NCI-H510A treated with DMSO at 0.1 percent for 48 hours (cell line): ENCODE measurements at places on chromosomes 4 and X.
A peak's percentile ranks its signal among the peaks of the same experiment; 100 is the strongest.

GRCh38 chr4:68878048-68878447 lies 62.3 kb downstream of the UGT2B10 start:
- no peak for DNase-seq

DNA sequence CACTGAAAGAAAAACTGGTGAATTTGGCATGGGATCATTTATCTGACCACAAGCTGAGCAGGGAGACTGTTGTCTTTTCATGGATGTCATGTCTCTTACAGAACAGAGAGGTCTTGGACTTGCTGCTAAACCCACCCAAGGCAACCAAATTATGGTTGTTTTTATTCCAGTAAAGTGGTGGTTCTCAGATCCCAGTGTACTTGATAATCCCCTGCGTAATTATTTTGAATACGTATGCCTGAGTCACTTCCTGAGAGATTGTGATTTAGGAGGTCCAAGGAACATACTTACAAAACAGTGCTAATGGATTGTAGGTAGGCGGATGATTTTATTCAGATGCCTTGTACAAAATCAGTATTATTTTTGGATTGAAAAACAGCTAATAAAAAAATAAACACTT lies 585.6 kb downstream of the IL1RAPL1 start:
- DNase-seq, result no peak

- DNase-seq, result no peak
These were observed 72.7 kb upstream of the EDNRA start for GRCh38 chr4:147408189-147408588.

- DNase-seq, result no peak
These were observed 54.6 kb downstream of the ARAP2 start for GRCh38 chr4:36189511-36190226.

GRCh38 chrX:129235903-129236302 lies 287.4 kb downstream of the SMARCA1 start:
- DNase-seq, result no peak

GRCh38 chr4:189940178-189941004 lies at the start of gene FRG1:
Gene FRG1, plus strand, starts transcription at chr4:189940872. Its CDS starts 138 bp downstream, at chr4:189941010.
- DNase-seq, result no peak

DNA sequence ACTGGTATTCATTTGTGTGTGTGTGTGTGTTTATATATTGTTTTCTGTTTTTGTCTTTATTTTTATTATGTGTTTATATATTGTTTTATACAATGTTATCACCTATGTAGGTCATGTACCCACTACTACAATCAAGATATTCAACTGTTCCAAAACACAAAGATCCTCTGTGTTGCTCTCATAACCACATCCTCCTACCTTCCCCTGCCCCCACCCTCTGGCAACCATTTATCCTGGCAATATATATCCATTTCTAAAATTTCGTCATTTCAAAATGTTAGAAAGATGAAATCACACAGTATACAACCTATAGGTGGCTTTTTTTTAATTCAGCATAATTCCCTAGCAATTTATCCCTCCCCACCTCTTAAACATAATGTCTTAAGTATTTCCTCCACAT lies 18.8 kb upstream of the RPL34 start:
- DNase-seq, result no peak

- no peak for DNase-seq
These were observed 1563.4 kb downstream of the C4orf33 start for GRCh38 chr4:130659320-130659719.

DNA sequence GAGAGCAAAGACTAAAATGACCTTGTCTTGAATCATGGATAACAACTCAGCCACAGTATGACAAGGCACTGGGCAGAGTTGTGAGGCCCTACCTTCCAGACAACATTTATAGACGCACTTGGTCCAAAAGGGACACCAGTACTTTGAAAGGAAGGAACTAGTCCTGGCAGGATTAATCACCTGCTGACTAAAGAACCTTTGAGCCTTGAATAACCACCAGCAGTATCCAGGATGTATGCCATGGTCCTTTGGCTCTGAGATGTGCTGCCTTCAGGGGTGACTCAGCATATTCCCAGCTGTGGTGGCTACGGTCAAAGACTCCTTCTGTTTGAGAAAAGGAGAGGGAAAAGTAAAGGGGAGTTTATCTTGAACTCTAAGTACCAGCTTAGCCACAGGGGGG lies 118.1 kb upstream of the PRR32 start:
- no peak for DNase-seq

- DNase-seq, result no peak
These were observed 6.2 kb downstream of the MGARP start for GRCh38 chr4:139273835-139274234.

DNA sequence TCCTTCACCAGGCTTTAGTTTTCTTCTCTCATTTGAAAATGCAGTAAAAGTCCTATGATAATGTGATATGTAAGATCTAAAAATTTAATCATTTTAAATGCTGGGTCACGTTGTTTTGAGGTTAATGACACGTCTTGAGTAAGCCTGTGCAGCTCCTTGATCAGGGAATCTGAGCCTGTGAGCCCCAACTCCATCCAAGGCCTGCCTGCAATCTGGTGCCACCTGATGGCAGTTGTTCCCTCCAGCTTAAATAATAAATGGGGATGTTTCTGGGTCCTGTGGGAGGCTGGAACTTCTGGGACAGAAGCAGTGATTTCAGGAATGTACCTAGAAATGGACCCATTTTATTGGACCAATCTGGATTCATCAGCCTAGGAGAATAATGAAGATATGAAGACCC lies 455.4 kb upstream of the ADGRL3 start:
- no peak for DNase-seq

- DNase-seq, result no peak
These were observed 115.8 kb upstream of the BMPR1B start for GRCh38 chr4:94641702-94642560.

DNA sequence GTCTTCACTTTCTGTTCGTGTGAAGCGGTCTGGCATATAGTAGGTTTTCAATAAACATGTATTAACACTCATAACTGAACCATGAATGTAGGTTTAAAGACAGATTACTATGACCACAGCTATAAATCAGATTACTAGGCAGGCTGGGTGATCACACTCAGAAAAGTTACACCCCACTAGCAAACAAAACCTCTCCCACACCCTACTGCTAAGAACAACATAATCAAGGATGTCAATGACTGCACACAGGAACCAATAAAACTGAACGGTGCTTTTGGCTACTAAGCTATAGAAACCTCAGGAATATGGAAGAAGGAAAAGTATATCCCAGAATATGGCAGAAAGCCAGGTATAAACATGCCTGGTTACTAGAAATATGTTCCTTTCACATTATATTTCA lies 676.9 kb downstream of the SMARCA1 start:
- DNase-seq, result no peak

- no peak for DNase-seq
These were observed 27.4 kb upstream of the CLDN24 start for GRCh38 chr4:183349673-183350072.

GRCh38 chrX:42027367-42028000 lies 104.1 kb upstream of the CASK start:
- DNase-seq, result no peak

GRCh38 chr4:74658116-74658515 lies 136.2 kb downstream of the BTC start:
- DNase-seq, result no peak

DNA sequence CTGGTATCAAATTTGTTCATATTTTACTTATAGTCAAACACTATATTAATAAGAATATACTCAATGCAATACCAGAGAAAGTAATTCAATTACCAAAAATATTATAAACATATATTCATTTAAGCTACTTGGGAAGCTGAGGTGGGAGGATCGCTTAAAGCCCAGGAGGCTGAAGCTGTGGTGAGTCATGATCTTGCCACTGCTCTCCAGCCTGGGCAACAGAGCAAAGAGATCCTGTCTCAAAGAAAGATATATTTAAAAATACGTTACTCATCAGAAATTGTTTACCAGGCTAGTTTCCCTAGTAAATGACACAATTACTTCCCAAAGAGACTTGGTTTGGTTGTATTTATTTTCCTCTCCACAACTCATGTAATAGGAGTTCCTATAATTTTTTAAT lies 433.6 kb downstream of the GASK1B start:
- no peak for DNase-seq

- no peak for DNase-seq
These were observed 38.0 kb downstream of the RADX start for GRCh38 chrX:106649523-106650428.

DNA sequence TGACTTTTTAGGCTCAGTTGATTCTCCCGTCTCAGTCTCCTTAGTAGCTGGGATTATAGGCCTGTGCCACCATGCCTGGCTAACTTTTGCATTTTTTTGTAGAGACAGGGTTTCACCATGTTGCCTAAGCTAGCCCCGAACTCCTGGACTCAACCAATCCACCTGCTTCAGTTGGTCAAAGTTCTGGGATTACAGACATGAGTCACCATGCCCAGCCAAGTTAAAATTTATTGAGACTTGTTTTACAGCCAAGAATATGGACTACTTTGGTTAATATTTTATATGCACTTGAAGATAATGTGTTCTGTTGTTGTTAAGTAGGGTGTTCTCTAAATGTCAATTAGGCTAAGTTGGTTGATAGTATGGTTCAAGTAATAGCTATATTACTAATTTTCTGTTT lies 58.7 kb downstream of the CYTL1 start:
- no peak for DNase-seq

GRCh38 chr4:124631760-124632159 lies 80.8 kb downstream of the ANKRD50 start:
- no peak for DNase-seq

DNA sequence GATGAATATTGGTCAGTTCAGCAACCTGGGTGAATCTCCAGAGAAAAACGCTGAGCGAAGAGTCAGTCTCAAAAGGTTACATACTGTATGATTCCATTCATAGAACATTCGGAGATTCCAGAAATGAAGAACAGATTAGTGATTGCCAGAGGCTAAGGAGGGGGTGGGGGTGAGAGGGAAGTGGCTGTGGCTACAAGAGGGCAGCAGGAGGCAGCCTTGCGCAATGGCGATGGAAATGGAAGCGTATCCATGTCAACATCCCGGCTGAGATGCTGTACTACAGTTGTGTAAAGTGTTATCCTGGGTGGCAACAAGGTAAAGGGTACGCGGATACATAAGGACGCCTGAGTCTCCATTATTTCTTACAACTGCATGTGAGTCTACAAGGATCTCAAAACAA lies 18.0 kb downstream of the LYAR start:
- no peak for DNase-seq

DNA sequence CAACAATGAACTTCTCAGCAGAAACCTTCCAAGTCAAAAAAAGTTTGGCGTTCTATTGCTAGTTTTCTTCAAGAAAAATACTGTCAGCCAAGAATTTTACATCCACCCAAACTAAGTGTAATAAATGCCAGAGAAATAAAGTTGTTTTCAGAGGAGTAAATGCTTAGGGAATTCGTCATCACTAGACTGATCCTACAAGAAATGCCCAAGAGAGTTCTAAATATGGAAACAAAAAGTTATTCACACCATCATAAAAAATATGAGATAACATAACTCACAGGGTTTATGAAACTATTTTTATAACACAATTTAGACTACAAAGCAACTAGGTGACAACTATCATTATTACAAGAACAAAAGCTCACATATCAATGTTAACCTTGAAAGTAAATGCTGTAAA lies 259.5 kb upstream of the GABRA2 start:
- DNase-seq, result no peak

GRCh38 chrX:18170910-18171309 lies 49.8 kb downstream of the BEND2 start:
- no peak for DNase-seq

- DNase-seq, result peak; percentile 29
These were observed 139.6 kb downstream of the SOWAHB start for GRCh38 chr4:76758290-76758882.

- DNase-seq, result no peak
These were observed 16.8 kb downstream of the ARHGAP6 start for GRCh38 chrX:11648705-11649519.

DNA sequence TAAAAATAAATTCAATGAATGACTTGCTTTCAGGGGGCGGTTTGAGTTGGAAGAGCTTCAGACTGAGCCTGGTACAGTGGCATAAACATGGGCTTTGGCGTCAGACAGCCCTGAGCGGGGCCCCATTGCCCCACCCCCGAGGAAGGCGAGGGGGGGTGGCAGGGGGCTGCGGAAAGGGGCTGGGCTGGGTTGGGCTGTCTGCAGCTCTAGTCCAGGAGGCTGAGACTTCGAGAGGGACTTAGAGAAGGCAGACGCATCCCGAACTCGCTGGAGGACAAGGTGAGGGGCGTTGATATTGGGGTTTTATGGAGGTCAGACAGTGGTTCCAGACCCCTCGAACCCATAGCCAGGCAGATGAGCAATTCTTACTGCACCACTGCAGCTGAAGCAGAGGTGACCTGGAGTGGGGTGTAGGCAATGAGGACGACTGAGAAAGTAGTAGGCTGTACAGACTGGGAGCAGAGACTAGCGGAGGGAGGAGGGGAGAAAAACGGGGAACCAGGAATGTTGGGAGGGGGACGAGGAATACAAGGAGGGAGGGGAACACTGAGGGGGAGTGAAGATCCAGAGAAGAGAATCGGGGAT lies at the start of gene MAGED2:
TSS of gene MAGED2 (plus strand) at position 222 of the 585 bp plus-strand sequence. CDS start 1,587 bp downstream, outside the sequence.
- DNase-seq, result peak; percentile 60

DNA sequence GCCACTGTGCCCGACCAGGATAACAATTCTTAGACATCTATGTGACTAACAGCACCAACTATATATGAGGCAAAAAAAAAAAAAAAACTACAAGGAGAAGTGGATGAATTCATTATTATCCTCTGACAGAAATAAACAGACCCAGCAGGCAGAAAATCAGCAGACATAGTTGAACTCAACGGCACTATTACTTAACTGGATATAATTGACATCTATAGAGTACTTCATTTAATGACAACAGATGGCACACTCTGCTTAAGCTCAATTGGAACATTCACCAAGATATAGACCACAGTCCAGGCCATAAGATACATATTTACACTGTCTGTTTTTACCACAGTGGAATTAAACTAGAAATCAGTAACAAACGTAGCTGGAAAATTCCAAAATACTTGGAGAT lies 13.3 kb downstream of the CLDN22 start:
- DNase-seq, result no peak
